Progenitor cell of endocrine pancreas (in vitro differentiated cells): ENCODE measurements at places on chromosomes 7 and 10. TPM values are rescaled to one million over a fixed set of nuclear protein-coding genes. Genes with fewer than 3 reads are reported as not detected.

DNA sequence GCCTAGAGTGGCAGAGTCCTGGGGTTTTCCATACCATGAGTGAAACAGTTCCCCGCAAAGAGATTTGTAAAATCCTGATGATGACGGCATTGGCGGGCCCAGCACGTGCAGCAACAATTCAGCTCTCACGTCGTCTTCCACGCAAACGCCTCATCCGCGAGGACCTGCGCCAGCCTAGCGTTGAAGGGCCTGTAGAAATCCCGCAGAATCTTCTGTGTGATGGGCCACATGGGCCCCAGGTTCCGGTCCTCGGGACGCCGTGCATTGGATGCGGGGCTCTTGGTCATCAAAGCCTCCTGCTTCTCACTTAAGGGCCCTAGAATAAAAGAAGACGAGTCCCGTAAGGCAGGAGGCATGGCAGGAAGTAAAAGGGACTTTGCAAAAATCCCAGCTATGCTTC lies 83.4 kb downstream of the CHST15 start:
- no peak overlapping the region for H3K27ac ChIP-seq
- H3K4me3 ChIP-seq: no peak overlapping the region
- H3K36me3 ChIP-seq: peaks cover 4% of the 10 kb centered on the region
- DNase-seq: no peak
- H3K4me1 ChIP-seq: peaks cover 2% of the 10 kb centered on the region
- no peaks in the 10 kb centered on the region for H3K27me3 ChIP-seq

DNA sequence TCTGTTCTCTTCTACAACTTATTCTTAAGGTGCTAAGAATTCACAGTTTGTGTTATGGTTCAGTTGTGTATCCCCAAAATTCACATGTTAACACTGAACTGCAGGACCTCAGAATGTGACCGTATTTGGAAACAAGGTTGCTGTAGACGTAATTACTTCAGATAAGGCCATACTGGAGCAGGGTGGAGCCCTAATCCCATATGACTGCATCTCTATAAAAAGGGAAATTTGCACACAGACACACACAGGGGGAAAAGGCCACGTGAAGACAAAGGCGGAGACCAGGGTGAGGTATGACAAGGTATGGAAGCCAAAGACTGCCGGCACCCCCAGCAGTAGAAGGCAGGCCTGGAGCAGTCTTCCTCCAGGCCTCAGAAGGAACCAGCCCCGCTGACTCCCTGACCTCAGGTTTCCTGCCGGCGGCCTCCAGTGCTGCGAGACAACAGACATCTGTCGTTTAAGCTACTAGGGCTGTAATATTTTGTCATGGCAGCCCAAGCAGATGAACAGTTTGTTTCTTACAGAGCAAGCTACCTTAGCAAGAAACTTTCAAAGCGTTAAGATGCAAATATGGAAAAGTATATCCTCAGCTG lies 98.7 kb downstream of the PROSER2 start:
- no peak for DNase-seq
- no peak overlapping the region for H3K27ac ChIP-seq
- no peaks in the 10 kb centered on the region for H3K4me1 ChIP-seq
- H3K36me3 ChIP-seq: peaks cover 34% of the 10 kb centered on the region

The SP8 gene
- total RNA-seq: 1.1 and 2.1 TPM in 2 replicates

- DNase-seq: no peak
- H3K27ac ChIP-seq: no peak overlapping the region
- H3K4me1 ChIP-seq: peaks cover 3% of the 10 kb centered on the region
- H3K36me3 ChIP-seq: no peaks in the 10 kb centered on the region
- no peak overlapping the region for H3K4me3 ChIP-seq
- H3K27me3 ChIP-seq: no peaks in the 10 kb centered on the region
Measured at GRCh38 chr7:115779561-115779960, 251.0 kb downstream of the TFEC start.

The ASZ1 gene
- total RNA-seq: not detected in 2 replicates

The AGMO gene
- 0.19 and 0.27 TPM in 2 replicates for total RNA-seq

GRCh38 chr7:2499719-2500430 lies 19.7 kb upstream of the LFNG start:
- no peak for DNase-seq
- H3K27me3 ChIP-seq: peaks cover 6% of the 10 kb centered on the region
- H3K4me3 ChIP-seq: no peak overlapping the region
- no peaks in the 10 kb centered on the region for H3K36me3 ChIP-seq
- H3K27ac ChIP-seq: no peak overlapping the region
- H3K4me1 ChIP-seq: peaks cover 5% of the 10 kb centered on the region

The TRIM74 gene
- total RNA-seq: 2.1 and 2.4 TPM in 2 replicates

The TMEM213 gene
- total RNA-seq: not detected in 2 replicates

- H3K4me3 ChIP-seq: no peak overlapping the region
- peaks cover 24% of the 10 kb centered on the region for H3K27me3 ChIP-seq
- H3K27ac ChIP-seq: no peak overlapping the region
- H3K4me1 ChIP-seq: no peaks in the 10 kb centered on the region
Measured at GRCh38 chr10:128861018-128861901, 605.8 kb upstream of the MGMT start.

GRCh38 chr7:90817846-90818245 lies 221.7 kb downstream of the CDK14 start:
- no peak for DNase-seq
- H3K27ac ChIP-seq: peak overlapping the region; percentile 3
- H3K4me3 ChIP-seq: no peak overlapping the region
- H3K4me1 ChIP-seq: peaks cover 1% of the 10 kb centered on the region

The COL17A1 gene
- 0.78 and 0.86 TPM in 2 replicates for total RNA-seq

GRCh38 chr10:131573256-131573655 lies 261.7 kb upstream of the TCERG1L start:
- H3K27ac ChIP-seq: no peak overlapping the region
- DNase-seq: peak; percentile 2
- H3K4me3 ChIP-seq: no peak overlapping the region
- peaks cover 8% of the 10 kb centered on the region for H3K27me3 ChIP-seq

The PTPRZ1 gene
- 0.74 and 1.6 TPM in 2 replicates for total RNA-seq

DNA sequence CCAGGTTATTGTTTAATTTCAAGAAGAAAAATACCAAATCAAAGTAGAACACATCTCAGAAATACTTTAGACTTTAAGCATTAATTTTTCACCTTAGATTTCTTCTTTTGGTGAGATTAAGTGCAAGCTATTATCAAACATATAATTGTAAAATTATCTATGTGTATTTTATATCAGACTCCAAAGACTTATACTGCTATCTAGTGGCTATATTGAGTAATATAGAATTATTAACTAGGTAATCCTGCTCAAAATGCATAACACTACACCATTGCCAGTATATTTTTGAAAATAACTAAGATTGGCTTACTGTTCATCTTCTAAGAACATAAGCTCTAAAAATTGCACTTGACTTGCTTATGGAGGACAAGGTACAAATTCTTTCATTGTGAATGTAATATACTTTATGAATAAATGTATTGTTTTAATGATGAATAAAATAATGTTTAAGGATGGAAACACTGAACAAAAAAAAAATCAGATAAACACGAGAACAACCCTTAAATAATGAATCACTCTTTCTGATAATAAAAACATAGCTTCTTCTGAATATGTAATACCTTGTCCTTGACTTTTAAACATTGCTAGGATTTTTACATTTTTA lies 86.7 kb upstream of the GNAI1 start:
- peaks cover under 1% of the 10 kb centered on the region for H3K4me1 ChIP-seq
- H3K27me3 ChIP-seq: no peaks in the 10 kb centered on the region
- no peaks in the 10 kb centered on the region for H3K36me3 ChIP-seq
- no peak overlapping the region for H3K27ac ChIP-seq
- no peak for DNase-seq
- no peak overlapping the region for H3K4me3 ChIP-seq
